ENCODE measurements at places on chromosomes 5 and 9. TPM values are rescaled to one million over a fixed set of nuclear protein-coding genes. Genes with fewer than 3 reads are reported as not detected.

GRCh38 chr5:92800365-92800764, 780.7 kb downstream of the NR2F1-AS1 start:
- no peak for DNase-seq

GRCh38 chr5:32646061-32646969, 61.0 kb downstream of the SUB1 start:
- no peak for DNase-seq

GRCh38 chr5:130099008-130099407, 194.7 kb downstream of the CHSY3 start:
- no peak for DNase-seq

DNA sequence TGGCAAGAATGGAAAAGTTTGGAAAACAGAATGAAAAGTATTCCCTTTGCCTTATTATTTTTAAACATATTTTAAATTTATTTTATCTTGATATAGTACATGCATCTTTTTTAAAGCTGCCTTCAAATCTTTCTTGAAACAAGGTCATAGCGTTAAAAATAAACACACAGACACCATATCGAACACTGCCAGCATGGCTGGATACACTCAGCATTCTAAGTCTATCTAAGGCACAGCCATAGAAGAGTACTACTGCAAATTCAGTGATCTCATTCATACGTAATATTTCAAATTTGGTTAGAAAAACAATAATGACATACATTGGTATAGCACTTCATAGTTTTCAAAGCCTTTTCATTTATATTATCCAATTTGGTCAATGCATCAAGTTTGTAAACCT, 57.5 kb downstream of the EPB41L4B start:
- DNase-seq: no peak

The TIMD4 gene
- not detected for total RNA-seq

- peak; percentile 61 for DNase-seq
Observed at GRCh38 chr5:40428126-40428525, 251.6 kb upstream of the PTGER4 start.

The TAF11L10 gene
- total RNA-seq: not detected

DNA sequence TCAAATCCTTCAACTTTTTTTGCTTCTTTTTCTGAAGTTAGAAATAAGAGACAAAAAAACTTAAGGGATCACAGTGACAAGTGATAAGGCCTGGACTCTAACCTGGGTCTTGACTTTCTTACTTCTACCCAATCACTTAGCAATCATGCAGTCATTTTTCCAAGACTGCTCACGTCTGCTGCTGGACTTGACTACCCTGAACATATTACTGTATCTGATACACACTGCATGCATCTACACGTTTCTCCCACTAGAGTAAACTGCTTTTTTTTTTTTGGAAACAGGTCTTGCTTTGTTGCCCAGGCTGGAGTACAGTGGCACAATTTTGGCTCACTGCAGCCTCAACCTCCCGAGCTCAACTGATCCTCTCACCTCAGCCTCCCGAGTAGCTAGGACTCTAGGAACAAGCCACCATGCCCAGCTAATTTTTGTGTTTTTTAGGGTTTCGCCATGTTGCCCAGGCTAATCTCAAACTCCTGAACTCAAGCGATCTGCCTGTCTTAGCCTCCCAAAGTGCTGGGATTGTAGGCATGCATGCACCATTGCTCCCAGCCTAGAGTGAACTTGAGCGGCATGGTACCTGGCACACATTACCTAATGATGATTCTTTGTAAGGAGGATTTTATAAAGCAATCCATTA, 7.4 kb downstream of the PLIN2 start:
- no peak for DNase-seq

DNA sequence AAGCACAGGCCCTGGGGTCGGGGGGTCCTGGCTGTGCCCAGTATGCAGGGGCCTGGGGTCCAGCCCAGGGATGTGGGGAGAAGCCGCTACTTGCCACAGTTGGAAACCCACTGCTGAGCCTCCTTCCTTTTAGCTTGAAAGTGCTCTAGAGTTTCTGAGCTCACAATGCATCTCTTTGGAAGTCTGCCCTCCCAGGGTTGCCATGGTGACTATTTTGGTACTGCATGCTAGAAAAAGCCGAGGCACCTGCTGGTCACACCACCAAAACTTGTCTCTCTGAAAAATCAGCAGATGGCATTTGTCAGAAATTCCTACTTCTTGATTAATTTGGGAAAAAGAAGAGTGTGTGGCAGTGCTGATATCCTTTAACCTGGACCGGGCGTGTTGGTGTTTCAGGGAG, 151.8 kb downstream of the SEC61B start:
- DNase-seq: no peak

GRCh38 chr9:134594078-134594941, 47.3 kb upstream of the COL5A1 start:
- no peak for DNase-seq

GRCh38 chr5:123949807-123950340, 437.9 kb downstream of the CSNK1G3 start:
- no peak for DNase-seq

- no peak for DNase-seq
Observed at GRCh38 chr9:33295571-33295970, 5.3 kb downstream of the NFX1 start.

DNA sequence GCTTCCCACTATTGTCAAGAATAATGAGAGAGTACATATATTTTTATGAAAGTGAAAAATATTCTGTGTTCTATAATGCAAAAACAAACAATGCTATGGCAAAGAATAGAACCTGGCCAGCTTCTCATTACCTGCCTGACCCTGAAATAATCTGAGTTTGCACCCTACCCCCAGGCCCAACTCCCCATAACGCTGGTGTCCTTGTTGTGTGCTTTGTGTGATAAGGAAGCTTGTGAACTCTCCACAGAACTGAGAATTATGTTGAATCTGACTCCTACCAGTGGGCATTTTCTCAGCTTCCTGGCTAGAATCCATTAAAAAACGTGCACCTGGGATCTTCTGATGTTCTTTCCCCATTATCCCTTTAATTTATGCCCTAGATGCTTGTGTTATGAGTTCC, 178.0 kb upstream of the GNA14 start:
- no peak for DNase-seq
